Nucleus accumbens (tissue), 56 donors: ENCODE measurements at places on chromosomes 12 and 14.

GRCh38 chr12:113659416-113659815 lies 187.7 kb upstream of the LHX5 start:
- no peak for DNase-seq

- DNase-seq: no peak
Measured at GRCh38 chr12:64413884-64414283, 9.7 kb downstream of the XPOT start.

DNA sequence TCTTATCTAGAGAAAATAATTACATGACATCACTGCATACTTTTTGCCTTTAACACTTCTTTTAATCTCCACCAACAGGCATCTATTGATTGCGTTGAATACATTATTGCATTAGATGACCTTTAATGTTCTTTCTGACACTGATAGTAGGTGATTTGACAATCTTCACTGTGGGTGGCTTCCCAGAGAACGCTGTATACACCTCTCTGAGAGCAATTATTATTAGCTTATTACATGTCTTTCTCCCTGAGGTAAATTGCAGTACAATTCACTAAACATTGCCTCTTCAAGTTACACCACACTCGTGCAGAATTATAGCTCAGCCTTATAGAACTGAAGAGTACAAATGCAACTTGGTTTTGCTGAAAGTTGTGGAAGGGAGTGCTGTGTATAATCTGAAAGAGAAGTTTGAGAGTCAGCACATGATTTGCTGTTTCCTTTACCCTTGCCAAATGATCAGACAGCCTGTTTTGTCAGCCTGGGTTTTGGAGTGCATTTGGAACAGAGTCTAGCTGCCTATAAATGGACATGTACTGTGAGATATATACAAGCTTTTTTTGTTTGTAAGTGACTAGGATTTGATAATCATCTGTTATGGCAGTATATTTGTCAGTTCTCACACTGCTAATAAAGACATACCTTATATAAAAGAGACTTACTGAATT lies 369.2 kb downstream of the CCER1 start:
- no peak for DNase-seq

GRCh38 chr12:116026768-116027550 lies 250.5 kb downstream of the MED13L start:
- DNase-seq: no peak

DNA sequence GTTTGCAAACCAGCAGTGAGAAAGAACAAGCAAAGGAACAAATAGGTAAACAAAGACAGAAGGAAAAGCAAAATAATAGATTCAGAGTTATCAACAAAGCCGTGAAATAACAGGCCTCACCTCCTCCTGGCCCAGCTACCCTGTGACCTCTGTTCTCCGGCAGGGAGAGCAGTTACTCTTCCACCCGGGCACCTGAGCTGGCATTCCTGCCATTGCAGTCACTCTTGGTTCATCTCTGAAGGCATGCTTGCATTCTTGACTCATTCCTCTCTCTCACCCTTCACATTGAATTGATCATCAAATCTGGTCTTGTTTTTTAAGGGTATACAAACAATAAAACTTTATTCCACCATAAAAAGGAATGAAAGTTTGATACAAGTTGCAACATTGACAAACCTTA lies 95.1 kb downstream of the TTC8 start:
- DNase-seq: no peak

DNA sequence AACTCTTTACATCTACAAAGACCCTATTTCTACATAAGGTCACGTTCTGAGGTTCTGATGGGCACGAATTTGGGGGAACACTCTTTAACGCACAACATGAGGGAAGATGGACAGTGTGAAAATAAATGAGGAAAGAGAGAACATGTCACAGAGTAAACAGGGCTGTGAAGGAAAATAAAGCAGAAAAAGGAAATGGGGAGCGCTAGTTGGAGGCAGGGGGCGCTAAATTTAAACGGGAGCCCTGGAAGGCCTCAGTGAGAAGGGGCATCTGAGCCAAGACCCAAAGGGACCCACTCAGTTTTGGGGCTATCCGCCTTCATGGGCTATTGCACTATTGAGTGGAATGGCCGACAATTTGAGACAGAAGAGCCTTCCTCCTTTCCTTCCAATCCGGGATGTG lies 50.5 kb downstream of the PLXNC1 start:
- no peak for DNase-seq

DNA sequence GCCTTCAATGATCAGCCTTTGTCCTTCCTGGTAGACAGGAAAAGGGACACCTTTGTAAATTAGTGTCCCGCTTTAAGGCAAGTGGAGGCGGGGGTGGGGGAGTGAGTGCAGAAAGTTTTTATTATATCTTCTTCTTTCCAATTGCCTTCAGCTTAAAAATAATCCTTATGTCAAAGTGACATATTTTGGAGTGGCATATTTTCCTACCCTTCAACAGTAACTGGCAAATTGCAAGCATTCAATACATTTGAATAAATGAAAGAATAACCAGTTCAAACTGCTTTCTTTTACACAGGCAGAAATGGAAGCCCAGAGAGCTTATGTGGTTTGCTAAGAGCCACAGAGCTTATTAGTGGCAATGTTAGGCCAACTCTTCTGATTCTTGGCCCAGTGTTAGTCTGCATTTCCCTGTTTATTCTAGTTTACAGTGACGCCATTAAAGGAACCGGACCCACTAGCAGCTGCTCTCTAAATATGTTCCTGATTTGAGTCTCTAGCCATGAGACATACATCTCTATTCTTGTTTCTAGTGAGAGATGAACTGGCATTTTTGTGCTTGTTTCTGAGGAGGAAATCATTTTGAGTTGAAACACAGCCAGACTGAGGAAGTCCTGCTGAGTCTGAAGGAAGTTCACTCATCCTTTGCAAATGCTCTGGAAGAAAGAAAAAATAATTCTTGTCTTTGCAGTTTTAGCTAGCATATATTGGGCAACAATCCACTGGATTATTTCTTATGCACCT lies 468.7 kb downstream of the NOVA1 start:
- DNase-seq: no peak

GRCh38 chr12:97545804-97546203 lies 83.2 kb downstream of the RMST start:
- DNase-seq: no peak

DNA sequence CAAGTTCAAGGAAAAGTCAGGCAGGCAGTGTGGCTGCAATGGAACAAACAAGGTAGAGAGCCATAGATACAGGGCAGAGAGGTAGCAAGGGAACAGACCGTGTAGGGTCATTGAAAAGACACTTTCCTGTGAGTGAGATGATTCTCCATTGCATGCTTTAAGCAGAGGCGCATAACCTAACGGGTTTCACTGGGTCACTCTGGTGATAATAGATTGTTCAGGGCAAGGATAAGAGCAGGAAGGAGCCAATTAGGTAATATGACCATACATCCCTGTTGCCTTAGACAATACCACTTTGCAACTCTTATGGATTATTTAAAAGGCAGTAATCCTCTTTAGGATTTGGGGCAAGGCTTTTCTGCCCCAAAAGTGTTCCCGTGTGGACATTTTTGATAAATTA lies 214.1 kb downstream of the PTPRO start:
- DNase-seq: no peak

- no peak for DNase-seq
Measured at GRCh38 chr14:75292101-75292563, 13.5 kb downstream of the FOS start.
